ENCODE measurements at places on chromosomes 4 and X. TPM values are rescaled to one million over a fixed set of nuclear protein-coding genes. Genes with fewer than 3 reads are reported as not detected.

Gene BEND4
- total RNA-seq: 0.11 TPM

Gene FANCB
- total RNA-seq: 14.2 TPM

Gene ADAMTS3
- total RNA-seq: not detected

Gene TMEM31
- not detected for total RNA-seq

Gene NPY1R
- total RNA-seq: not detected

Gene MAML3
- 3.3 TPM for total RNA-seq

Gene ITGB1BP2
- 6.1 TPM for total RNA-seq

Gene CC2D2A
- not detected for total RNA-seq

Gene GLRA3
- not detected for total RNA-seq

Gene IRS4
- not detected for total RNA-seq

Gene CENPVL2
- not detected for total RNA-seq

Gene NCAPG
- total RNA-seq: 58.2 TPM

Gene TBC1D1
- 50.3 TPM for total RNA-seq

Gene MPP1
- total RNA-seq: 27.7 TPM

Gene FOXR2
- not detected for total RNA-seq

Gene FRG2
- total RNA-seq: not detected

Gene STAP1
- total RNA-seq: 18.9 TPM

Gene UGT2B10
- not detected for total RNA-seq

Gene CNGA2
- not detected for total RNA-seq

Gene ADGRG2
- not detected for total RNA-seq

Gene SORBS2
- not detected for total RNA-seq

Gene TLR3
- total RNA-seq: not detected

Gene MYL5
- total RNA-seq: 27.7 TPM

Gene FAM90A26
- not detected for total RNA-seq

Gene RHOXF2
- not detected for total RNA-seq

Gene CNGA1
- not detected for total RNA-seq

Gene ADH1B
- not detected for total RNA-seq

Gene DUX4
- not detected for total RNA-seq

Gene TXK
- total RNA-seq: 1.8 TPM

Gene RRH
- not detected for total RNA-seq

Gene SPATA4
- not detected for total RNA-seq

Gene FAAH2
- total RNA-seq: 2.9 TPM

Gene GYPE
- 0.25 TPM for total RNA-seq

Gene CLDN24
- not detected for total RNA-seq

Gene GAGE13
- total RNA-seq: not detected

Gene TEX11
- total RNA-seq: 0.07 TPM

Gene HERC5
- total RNA-seq: 8.4 TPM

Gene SOD3
- total RNA-seq: not detected

Gene FRMD7
- not detected for total RNA-seq

Gene CEP135
- 13.3 TPM for total RNA-seq

Gene NUDT10
- 0.64 TPM for total RNA-seq

Gene NR3C2
- total RNA-seq: 0.32 TPM

Gene BEX1
- not detected for total RNA-seq

Gene EVC
- total RNA-seq: 1.7 TPM

Gene CHIC2
- 18.8 TPM for total RNA-seq

Gene PPP4R3C
- total RNA-seq: not detected

Gene EVC2
- 0.67 TPM for total RNA-seq

Gene RTL5
- total RNA-seq: 0.25 TPM

Gene SCD5
- total RNA-seq: 1.0 TPM

Measured in activated T-helper 2 cell treated with anti-CD3 and anti-CD28 coated beads, Interferon-gamma antibody, Interleukin-2, Interleukin-4, amounts not matched to agents 10 μg/mL and 5 μg/mL and 100 μg/mL, durations not matched to agents 14 hours and 24 hours and 36 hours (primary cell).